ENCODE measurements at places on chromosomes 4 and X.

GRCh38 chrX:148412006-148412405 is 88.4 kb upstream of the AFF2 start:
- no peak for DNase-seq

- DNase-seq, result no peak
Observed at GRCh38 chr4:18981234-18981615, 959.7 kb upstream of the LCORL start.

DNA sequence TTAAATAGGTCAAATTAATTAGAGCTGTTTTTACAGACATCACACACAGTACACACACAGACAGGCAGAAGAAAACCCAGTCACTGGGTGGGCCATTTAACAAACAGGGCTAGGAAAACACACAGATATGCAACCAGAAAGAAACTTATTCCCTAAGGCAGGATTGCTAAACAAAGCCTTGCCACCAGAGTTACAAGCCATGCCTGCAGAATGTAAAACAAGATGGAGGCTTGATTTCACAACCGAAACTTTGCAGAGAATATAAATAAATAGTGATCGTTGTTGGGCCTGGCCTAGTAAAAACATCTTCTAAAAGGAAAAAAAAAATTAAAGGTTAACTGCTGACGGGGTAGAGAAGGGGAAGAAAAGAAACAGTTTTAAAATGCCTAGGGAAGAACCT is 212.3 kb downstream of the NAP1L3 start:
- DNase-seq, result no peak

GRCh38 chr4:113446019-113446418 is 315.5 kb downstream of the CAMK2D start:
- DNase-seq, result no peak

DNA sequence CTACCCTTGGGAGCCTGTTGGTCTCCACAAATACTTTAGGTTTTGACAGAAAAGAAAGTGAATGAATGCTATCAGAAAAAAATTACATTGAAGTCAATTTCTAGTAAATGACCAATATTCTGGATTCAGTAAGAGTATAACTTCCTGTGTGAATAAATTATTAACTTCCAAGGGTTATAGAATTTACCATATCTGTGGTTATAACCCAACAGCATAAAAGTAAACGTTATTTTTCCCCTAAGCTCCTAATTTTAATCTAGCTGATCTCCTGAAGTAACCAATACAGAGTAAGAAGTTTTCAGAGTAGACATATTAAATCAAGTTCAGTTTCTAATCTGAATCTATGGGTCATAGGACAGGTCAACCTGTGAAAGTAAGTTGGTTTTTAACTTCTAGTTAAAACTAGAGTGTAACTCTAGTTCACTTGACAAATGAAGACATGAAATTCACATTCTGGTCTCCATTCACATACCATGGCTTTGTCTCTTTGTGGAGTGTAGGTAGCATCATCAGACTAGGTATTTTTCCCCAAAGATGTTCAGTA is 22.8 kb downstream of the DTHD1 start:
- DNase-seq, result no peak

- no peak for DNase-seq
Observed at GRCh38 chr4:153018684-153019083, 82.6 kb downstream of the FHDC1 start.

DNA sequence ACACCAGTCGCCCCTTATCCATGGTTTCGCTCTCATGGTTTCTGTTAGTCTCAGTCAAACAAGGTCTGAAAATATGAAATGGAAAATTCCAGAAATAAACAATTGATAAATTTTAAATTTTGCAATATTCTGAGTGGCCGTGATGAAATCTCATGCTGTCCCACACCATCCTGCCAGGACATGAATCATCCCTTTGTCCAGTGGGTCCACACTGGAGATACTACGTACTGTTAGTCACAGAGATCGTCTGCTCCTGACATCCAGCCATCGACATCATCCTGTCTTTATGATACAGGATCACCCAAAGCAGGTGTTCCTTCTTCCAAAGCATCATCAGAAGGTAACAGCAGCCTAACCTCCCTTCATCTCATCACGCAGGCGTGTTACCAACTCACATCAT is 76.5 kb upstream of the MSX1 start:
- no peak for DNase-seq

DNA sequence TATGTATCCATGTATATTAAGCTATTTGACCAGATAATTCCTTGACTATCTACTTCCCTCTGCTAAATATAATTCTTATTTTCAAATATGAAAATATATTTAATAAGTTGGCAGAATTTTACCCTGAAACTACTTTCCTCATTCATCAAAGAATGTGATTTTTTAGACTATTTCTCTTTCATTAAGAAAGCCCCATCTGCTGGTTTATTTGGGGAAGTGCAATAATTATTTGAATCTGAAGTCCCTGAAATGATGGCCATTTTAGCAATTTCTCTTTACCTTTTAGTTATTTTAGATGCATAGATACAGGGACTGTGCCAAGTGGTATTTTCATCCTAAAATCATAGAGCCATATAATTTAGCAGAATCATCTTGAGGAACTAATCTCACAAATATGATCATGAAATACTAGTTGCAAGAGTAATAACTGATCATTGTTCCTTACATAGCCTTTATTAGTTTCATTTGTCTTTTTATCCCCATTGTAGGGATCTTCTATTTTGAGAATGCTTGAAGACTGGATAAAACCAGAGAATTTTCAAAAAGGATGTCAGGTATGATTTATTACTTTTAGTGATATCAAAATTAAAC is 39.0 kb downstream of the ENPEP start:
- no peak for DNase-seq

Data from stimulated activated CD8-positive, alpha-beta memory T cell treated with anti-CD3 and anti-CD28 coated beads, Interleukin-4, amount 100 ng/mL, for 48 hours (primary cell).